CD4-positive, alpha-beta memory T cell (primary cell): ENCODE measurements at places on chromosomes 1 and 21.

- DNase-seq: no peak
Measured at GRCh38 chr1:196144588-196144987, 463.7 kb downstream of the KCNT2 start.

DNA sequence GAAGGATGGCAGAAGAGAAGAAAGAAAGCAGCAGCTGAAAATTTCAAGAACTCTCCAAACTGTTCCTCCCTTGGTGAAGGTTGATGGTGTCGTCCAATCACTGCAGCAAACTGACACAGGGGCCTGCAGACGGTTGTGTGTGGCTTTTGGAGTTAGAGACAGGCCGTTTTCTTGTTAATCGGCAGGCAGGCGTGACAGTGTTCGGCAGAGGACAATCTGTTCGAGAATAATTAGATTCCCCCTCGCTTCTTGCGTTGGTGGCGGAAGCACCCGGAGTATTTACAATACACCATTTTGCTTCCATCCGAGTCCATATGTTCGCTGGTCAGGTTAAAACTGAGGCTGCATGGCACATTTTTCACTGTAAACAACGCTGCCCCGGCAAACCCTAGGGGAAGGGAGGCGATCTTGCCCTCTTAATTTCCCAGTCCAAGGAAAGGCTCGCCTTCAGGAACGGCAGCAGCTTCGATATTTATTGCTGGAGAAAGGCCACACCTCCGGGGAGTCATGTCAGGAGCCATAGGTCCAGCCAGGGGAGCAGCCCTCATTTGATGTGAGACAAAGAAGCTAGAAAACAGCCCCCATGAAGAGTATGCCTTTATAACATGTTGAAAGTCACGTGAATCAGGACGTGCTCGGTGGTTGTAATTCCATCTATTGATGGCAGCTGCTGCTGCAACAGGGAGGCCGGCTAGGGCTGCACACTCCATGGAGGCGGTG, 360.1 kb downstream of the SMYD3 start:
- no peak for DNase-seq

DNA sequence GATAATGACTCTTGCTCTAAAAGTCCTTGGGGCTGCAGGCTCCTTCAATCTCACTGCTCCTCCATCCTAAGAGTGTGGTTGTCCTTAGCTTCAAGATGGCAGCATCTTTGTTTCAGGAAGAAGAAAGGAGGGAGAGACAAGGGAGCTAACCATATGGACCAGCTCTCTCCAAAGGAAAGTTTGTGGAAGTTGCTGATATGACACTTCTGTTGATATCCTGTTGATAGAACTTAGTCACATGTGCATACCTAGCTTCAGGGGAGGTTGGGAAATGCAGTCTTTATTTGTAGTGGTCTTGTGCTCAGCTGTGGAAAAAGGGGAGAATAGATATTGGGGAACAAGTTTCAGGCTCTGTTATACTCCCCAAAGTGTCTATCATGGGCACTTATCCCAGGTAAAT, 186.9 kb downstream of the GIPC2 start:
- DNase-seq: no peak

DNA sequence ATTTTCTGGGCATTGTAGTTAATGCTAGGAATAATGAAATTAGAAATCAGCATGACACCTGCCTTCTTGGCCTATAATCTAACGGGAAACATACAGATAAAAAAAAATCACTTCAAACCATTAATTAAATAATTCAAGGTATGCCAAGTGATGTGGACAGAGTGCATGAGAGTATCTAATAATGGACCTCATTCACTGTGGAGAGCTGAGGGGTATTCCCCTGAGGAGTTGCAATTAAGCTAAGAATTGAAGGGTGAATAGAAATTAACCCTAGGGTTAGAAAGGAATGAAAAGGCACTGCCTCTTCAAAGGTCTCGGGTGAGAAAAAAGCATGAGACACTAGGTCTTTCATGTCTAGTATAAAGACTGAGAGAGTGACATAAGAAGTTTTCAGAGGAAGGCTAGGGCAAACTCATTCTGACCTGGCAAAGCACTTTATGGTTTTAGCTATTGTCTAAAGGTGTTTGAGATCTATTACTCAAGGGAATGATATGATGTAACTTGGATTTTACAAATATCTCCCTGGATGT, 466.1 kb downstream of the KCNT2 start:
- DNase-seq: no peak

DNA sequence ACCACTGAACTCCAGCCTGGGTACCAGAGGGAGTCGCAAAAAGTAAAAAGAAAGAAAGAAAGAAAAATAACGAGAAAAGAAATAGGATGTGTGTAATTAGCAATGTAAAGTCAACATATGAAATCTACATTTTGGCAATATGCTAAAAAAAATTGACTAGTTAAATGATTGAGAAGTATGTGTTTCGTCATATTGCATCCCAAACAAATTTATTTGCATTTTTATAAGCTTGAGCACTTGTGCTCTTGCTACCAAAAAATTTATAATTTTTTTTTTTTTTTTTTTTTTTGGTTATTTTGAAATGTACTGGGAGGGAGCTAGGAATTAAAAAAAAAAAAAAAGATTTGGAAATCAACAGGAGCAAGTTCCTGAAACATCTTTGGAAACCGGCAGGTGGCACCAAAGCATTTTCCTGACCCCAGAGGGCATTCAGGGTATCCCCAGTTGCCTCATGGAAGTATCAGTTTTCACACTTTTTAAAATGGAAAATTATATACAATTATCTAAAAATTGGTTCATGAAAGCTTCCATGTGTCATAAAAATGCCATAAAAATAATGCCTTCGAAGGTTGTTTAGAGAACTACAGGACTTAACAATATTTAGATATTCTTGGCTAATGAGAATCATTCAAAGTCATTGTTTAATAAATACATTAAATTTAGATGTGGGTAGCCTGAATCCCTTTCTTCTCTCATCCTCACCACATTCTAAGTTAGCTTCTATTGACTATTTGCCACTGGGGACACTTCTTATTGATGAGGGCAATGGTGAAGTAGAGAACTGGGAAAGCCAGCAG, 4.8 kb upstream of the HEATR1 start:
- no peak for DNase-seq

DNA sequence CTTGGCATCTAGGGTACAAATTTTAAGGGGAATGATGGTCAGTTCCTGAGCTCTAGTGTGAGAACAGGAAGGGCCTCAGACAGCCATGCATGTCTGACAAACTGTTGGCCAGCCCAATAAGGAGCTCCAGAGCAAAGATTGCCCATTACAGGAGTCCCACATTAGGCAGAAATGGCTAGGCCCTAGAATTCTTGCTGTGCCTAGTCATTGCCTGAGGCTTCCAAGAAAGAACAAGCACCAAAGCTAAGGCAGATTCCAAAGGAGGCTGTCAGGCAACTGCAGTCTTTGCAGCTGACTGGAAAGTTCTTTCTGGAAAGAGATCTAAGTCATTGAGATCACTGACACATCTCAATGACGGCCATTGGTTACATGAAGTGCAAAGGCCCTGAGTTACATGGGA, 3.9 kb upstream of the STIL start:
- no peak for DNase-seq

DNA sequence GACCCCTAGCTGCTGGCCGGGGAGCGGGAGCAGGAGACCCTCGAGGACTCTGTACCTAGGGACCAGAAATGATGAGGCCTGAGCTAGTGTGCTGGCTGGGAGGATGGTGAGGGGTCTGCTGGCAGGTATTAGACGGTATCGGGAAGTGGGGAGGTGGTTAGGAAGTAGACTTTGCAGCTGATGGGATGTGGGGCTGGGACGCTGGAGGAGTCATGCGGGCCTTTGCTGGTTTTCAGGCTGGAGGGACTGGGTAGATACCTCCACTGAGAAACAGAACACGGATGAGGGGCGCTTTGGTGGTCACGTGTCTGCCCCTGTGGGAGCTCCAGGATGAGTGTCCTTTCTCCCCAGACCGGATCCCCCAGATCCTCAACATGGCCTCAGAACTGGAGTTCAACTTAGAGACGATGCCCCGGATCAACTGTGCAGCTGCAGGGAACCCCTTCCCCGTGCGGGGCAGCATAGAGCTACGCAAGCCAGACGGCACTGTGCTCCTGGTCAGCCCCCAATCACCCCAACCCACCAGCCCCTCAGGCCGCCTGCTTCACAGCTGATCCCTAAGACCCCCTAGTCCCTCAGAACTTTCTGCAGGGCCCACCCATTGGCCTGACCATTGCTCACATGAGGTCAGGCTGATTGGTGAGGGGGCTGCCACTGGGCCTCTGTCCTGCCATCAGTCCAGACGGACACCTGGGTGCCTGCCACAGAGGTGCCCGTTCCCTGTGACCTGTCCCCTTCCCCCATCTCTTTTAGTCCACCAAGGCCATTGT, 8.0 kb downstream of the TIE1 start:
- DNase-seq: no peak

GRCh38 chr1:101290119-101290921, 53.5 kb downstream of the S1PR1 start:
- DNase-seq: no peak

- no peak for DNase-seq
Measured at GRCh38 chr1:171250263-171250662, 2.0 kb downstream of the FMO1 start.

GRCh38 chr1:201933840-201934430, 12.4 kb downstream of the LMOD1 start:
- no peak for DNase-seq

DNA sequence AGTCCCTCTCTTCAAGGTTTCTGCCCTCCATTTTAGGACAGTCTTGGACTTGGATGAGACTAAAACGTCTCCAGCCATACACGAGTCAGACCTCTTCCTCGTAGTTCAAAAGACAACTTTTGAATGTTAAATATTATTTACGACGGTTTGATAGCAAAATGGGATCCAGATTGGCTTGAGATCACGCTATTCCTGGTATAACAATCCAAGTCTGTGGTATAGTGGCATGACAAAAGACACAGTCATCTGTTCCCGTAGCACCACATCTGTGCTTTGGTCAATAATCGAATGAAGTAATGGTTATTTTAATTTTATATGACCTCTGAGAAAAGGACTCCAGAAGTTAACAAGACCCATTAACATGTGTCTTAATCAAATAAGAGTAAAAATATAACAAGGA, 7.0 kb downstream of the PCP4 start:
- no peak for DNase-seq

DNA sequence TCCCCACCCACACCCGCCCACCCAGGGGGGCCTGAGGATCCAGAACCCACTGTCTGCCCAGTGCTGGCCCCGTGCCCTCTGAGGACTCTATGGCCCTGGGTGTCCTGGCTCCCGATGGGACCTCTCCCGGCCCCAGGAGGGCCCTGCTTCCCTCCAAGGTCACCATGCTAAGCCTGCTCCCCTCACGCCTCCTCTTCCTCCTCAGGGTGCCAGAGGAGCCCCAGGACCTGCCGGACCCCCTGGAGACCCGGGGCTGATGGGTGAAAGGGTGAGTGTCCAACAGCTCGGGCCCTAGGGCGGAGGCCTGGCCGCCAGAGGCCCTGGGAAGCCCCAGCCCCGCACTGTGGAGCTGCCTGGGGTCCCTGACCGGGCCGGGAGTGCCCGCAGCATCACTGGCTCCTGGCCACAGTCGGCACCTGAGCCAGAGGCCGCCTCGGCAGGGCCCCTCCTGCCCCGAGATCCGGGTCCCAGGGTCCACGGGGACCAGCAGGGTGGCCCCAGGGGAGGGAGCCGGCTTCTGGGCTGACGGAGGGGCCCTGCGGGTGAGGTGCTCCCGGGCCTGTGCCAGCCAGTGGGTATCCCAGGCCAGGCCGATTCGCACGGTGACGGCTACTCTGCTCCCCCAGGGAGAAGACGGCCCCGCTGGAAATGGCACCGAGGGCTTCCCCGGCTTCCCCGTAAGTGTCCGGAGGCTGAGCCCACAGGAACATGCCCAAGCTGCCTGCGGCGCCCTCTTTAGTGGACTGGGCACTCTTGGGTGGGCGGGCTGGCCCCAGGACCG, 16.1 kb downstream of the COL6A1 start:
- DNase-seq: no peak

GRCh38 chr1:104264521-104264920, 514.8 kb downstream of the AMY1C start:
- DNase-seq: no peak

DNA sequence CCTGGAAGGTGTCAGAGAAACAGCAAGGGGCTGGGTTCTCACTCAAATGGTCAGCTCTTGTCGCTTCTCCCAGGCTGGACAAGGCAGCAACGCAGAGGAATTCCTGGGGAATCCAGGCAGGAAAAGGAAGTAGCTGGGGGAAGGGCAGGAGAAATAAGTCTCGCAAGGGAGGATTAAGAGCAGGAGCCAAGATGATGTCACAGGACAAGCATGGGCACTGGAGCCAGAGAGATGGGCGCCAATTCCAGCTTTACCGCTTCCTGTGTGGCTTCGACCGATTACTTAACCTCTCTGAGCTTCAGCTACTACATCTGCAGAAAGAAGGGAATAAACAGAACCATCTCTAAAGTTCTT, 70.5 kb downstream of the SSBP3 start:
- DNase-seq: no peak

GRCh38 chr1:247291833-247292561, 36.1 kb downstream of the VN1R5 start:
- no peak for DNase-seq

GRCh38 chr1:247825362-247825761, 1.4 kb upstream of the OR14A16 start:
- no peak for DNase-seq

- no peak for DNase-seq
Measured at GRCh38 chr1:31095298-31095981, 29.9 kb upstream of the PUM1 start.

DNA sequence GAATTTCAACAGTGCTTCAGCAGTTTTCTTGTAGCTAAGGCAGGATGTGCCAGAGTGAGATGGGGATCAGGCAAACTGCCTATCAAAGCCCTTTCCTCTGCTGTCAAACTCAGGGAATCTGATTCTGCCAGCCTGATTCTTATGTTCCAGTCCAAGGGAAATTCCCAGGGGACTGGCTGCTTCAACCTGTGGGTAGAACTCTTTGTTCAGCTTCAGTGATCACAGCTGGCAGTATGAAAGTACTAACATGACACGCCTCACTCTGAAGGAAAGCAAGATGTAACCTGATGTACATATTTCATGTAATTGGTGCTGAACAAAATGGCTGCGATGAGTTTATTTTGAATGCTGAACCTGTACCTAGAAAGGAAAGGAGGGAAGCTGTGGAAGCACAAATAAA, 40.1 kb upstream of the SLC5A9 start:
- DNase-seq: no peak

DNA sequence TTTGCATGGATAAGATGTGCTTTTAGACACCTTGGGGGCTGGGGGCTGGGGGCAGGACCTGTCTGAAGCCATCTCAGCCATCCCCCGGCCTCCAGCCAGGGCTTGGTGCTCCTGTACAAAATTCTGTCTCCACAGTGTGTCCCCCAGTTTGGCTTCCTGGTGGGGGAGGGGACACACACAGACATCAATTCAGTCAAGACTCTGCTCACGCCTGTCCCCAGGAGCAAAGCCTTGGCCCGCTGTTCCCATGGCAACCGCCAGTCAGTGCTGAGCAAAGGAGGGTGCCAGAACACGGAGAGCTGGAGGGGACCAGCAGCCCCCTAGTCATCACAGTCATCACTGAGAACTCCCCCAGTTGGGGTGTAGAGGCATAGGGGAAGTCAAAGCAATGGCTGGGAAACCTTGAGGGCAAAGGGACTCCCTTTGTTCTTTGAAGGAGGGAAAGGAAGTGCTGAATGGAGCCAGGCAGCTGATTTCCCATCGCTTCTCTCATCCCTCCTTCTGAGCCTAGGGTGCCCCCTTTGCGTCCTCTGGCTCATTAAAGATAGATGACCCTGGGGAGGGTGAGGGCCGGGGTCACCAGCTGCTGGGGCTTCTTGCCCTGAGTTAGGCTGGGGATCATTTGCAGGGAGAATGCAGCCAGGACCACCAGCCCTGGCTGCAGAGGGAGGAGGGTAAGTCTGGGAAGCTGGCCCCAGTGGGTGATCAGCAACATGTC, 134.9 kb upstream of the IPO9 start:
- no peak for DNase-seq

GRCh38 chr1:204145033-204145504, 6.8 kb downstream of the ETNK2 start:
- DNase-seq: no peak

- DNase-seq: peak; percentile 51
Measured at GRCh38 chr21:38355992-38356781, 99.4 kb downstream of the KCNJ15 start.
